Aorta (tissue), 5 donors: ENCODE measurements at places on chromosomes 6 and 20. TPM values are rescaled to one million over a fixed set of nuclear protein-coding genes. Genes with fewer than 3 reads are reported as not detected.

GRCh38 chr20:23151008-23151703 is 65.0 kb upstream of the CD93 start:
- no peak for DNase-seq

GRCh38 chr20:17796091-17796563 is 96.4 kb downstream of the BANF2 start:
- no peak for DNase-seq

- DNase-seq: no peak
Measured at GRCh38 chr6:49909563-49909962, 43.2 kb upstream of the CRISP1 start.

GRCh38 chr6:46407246-46407645 is 84.0 kb downstream of the RCAN2 start:
- no peak for DNase-seq

Gene PNISR
- 107 TPM for total RNA-seq
